Stimulated activated memory B cell treated with anti-CD40 and anti-IgM and Interleukin-4, amounts not matched to agents 10 μg/mL and 1 μg/mL and 100 μg/mL, for 72 hours (primary cell): ENCODE measurements at places on chromosomes 1 and 21.

- ATAC-seq: no peak
These were observed 256 bp upstream of the TARBP1 start for GRCh38 chr1:234479310-234479559.

- ATAC-seq: no peak
These were observed 1.7 kb upstream of the EPS8L3 start for GRCh38 chr1:109765483-109765815.

DNA sequence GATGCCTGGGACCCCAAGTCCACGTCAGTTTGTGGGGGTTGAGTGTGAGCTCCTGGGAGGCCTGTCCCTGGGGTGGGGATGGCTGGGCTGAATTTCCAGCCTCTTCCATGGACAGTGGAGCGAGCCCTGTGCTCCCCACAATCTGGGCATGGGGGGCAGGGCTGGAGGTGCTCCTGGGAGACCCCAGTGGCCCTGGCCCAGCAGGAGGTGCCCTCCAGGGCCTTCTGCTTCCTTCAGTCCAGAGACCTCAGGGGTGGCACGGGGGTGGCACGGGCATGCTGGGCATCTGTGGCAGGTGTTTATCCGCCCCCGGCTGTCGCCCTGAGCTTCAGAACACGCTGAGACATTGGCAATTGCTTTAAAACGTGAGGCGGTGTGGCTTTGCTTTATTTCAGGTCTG, 40.9 kb downstream of the MORN1 start:
- no peak for ATAC-seq

DNA sequence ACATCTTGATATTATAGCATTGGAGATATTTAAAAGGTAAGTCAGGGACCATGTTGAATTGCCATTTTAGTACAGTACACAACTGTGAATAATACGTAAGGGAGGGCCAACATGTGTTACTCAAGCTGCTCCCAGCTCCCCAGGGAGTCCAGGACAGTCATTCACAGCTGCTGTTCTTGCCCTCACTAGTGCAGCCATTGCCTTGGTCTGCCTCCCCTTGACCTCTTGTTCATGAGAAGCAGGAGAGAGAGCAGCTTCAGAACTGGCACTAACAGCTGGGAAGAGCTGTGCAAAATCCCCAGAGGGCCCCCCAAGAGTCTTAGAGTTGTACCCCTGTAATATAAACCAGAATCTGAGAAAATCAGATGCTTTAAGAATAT, 16.4 kb downstream of the TCEANC2 start:
- ATAC-seq: no peak

GRCh38 chr1:107648071-107648470, 316.9 kb downstream of the VAV3 start:
- no peak for ATAC-seq

DNA sequence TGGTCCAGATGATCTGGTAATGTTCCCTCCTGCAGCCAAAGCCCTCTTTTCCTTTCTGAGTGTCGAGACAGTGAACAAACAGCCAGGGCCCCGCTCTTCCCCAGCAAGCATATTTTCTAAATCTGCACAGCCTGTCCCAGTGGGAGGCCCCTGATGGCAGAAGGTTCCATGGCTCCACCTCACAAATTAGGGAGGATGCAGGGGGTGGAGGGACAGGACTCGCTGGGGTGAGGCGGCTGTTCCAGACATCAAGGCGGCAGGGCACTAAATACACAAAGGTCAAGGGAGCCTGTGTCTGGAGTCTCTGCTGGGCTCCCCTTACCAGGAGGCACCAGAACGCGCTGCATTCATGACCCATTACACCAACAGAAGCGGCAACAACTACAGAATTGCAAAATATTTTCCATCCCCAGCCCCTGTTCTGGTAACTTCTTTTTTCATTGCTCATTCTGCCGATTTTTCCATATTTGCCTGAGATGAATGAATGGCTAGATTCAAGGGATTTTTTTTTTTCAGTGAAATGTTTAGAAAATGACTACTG, 27.0 kb upstream of the PRELP start:
- no peak for ATAC-seq

GRCh38 chr1:36988741-36989193, 45.5 kb downstream of the GRIK3 start:
- ATAC-seq: no peak

DNA sequence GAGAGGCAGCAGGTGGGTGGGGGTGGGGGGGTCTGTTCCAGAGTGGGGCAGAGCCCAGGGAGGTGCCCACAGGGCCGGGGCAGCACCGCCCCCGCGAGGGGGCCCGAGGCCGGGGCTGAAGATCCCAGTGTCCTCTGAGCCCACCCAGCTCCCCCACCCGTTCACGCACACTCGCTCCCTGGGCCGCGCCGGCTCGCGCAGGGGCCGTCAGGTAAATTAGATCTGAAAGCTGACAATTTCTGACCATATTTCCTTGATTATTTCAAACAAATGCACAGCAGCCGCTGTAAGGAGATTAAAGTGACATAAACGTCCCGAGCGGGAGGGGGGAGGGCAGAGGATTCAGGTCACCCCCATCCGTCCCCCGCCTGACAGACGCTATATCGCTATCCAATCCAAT, 118.0 kb downstream of the CASZ1 start:
- ATAC-seq: no peak

DNA sequence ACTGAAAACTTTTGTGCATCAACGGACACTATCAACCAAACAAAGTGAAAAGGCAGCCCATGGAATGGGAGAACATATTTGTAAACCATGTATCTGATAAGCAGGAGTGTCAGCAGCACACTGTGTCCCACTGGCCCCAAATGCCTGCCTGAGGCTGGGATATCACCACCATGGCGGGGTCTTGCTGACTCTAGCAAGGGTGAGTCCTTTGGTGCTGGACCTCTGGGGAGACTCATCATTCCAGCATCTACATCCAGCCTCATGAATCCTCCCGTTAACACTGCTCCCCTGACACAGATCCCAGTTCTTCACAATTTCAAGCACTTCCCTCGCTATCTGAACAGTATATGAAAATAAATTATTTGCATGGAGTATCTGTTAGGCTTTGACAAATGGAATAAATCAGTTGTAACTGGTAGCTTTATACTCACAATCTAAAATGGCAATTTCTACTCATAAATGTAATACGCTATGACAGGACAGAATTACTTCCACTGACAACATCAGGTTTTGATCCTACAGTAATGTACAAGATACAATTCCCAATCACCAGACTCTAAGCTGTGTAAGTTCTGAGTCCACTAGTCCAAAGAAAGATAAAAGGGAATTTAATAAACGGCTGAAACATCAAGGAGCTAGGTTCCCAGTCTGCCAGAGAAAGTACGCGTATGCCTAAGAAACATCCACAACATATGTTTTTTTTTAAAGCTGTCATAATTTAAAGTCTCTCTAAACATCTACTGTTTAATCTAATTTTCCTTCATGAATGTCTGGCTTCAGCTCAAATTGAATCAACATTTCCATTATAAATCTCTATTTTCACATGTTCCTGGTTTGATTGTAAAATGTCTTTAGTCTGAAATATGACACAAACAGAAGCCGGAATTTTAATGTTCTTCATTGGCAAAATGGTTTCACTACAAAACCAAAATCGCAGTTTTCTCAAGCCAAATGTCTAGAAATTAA, 95.1 kb downstream of the SIPA1L2 start:
- ATAC-seq: no peak

DNA sequence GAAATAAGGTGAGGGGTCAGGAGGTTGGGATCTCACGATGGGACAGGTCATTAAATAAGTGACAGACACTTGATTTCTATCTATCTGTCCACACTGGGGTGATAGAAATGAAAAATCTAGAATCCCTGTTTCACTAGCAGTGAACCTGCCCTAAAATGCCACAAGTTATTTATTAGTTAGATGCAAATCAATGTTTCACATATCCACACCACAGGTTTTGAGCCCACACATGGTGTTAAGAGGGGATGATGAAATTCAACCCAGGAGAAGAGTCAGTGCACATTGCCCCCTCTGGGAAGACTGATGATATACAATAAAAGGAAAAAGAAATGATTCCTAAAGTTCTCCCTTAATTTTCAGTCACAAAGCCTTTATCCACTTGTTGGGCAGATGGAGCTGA, 10.1 kb upstream of the NTPCR start:
- ATAC-seq: no peak

DNA sequence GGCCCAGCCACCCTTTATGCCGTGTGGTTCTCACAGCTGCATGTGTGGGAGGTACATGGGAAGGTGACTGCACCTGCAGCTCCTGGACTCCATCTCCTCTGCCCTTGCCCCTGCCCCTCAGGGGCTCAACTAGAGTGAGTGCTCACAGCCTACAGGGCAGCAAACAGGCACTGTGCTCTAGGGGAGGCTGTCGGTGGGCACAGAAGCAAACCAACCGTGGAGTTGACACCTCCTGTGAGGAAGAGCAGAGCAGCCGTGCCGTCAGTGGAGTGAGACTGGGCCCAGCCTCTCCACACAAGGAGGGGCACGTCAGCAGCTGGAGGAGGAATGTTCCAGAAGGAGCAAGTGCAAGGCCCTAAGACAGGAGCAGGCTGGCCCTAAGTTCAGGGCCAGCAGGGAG, 32.7 kb downstream of the BMP8A start:
- peak; percentile 1 for ATAC-seq

GRCh38 chr1:200039849-200040474, 12.5 kb downstream of the NR5A2 start:
- ATAC-seq: no peak

DNA sequence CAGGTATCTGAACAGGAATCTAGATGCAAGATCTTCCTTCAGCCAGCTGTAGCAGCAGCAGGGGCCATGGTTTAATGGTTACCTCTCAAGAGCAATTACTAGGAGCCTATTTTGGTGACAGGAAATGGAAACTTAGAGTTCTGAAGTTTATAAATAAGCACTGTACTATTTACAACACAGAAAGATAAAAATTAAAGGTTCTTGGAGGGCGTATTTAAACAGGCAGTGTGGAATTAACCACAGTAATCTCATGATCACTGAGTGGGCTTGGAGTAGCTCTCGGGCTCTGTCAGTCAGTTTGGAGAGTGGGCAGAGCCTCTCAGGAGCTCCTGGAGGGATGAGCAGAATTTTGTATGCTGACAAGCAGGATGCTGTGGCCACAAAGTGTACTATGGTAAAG, 10.2 kb upstream of the FCRL5 start:
- ATAC-seq: peak; percentile 34
